Stimulated activated CD8-positive, alpha-beta memory T cell treated with anti-CD3 and anti-CD28 coated beads, Interleukin-4, amount 100 ng/mL, for 4 hours (primary cell): ENCODE measurements at places on chromosomes 12 and 14.

GRCh38 chr14:64727551-64728071 lies 23.4 kb downstream of the PLEKHG3 start:
- no peak for DNase-seq

DNA sequence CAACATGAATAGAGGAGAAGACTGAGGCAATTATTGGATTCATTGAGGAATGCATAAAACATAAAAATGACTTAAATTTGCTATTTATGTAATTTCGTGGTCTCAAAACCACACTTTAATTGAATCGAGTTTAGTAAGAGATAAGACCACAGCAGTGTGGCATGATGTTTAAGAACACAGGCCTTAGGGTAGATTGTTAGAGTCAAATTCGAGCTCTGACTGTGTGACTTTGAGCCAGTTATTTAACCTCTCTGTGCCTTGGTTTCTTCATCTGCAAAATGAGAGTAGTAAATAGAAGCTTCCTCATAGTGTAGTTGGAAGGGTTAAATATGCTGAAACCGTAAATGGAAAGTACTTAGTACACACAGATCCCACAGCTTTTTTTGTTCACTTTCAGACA lies 9.3 kb upstream of the SSTR1 start:
- DNase-seq, result no peak

DNA sequence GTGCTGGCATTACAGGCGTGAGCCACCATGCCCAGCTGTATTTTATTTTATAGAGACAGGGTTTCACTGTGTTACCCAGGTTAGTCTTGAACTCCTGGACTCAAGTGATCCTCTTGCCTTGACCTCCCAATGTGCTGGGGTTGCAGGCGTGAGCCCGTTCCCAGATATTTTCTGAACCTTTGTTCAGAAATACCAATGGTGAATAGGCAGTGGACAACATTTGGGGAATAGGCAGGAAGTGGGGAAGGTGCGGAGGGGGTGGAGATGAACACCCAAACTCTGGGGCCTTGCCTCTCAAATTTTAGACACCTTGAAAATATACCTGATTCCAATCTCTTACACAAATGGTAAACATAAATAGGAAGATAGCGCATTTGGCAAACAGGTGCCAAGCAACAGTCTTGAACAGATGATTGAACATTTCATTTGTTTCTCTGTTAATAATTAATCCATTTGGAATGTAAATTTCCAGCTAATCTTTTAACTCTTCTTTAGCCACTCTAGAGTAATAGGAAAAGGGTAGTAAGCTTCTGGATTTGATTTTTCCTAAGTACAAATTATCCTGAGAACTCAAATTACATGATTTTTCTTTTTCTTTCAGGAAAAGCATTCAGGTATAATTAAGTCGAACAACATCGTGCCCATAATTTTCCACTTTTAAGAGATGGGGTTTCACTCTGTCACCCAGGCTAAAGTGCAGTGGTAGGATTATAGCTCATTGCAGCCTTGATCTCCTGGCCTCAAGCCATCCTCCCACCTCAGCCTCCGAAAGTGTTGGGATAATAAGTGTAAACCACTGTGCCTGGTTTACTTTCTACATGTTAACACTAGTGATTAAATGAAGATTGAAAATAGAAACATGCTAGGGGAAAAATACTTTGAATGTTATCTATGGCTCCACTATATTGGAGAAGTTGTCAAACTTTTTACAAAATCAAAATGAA lies 22.9 kb upstream of the RNF34 start:
- DNase-seq, result no peak

GRCh38 chr12:6766651-6767349 lies 637 bp downstream of the PTMS start:
- DNase-seq, result no peak

GRCh38 chr12:109706747-109707469 lies 6.7 kb upstream of the FAM222A start:
- no peak for DNase-seq

- DNase-seq, result peak; percentile 51
These were observed 31.1 kb downstream of the ALDH1L2 start for GRCh38 chr12:105053116-105053572.

GRCh38 chr14:88348546-88348945 lies 25.5 kb upstream of the KCNK10 start:
- DNase-seq, result no peak

DNA sequence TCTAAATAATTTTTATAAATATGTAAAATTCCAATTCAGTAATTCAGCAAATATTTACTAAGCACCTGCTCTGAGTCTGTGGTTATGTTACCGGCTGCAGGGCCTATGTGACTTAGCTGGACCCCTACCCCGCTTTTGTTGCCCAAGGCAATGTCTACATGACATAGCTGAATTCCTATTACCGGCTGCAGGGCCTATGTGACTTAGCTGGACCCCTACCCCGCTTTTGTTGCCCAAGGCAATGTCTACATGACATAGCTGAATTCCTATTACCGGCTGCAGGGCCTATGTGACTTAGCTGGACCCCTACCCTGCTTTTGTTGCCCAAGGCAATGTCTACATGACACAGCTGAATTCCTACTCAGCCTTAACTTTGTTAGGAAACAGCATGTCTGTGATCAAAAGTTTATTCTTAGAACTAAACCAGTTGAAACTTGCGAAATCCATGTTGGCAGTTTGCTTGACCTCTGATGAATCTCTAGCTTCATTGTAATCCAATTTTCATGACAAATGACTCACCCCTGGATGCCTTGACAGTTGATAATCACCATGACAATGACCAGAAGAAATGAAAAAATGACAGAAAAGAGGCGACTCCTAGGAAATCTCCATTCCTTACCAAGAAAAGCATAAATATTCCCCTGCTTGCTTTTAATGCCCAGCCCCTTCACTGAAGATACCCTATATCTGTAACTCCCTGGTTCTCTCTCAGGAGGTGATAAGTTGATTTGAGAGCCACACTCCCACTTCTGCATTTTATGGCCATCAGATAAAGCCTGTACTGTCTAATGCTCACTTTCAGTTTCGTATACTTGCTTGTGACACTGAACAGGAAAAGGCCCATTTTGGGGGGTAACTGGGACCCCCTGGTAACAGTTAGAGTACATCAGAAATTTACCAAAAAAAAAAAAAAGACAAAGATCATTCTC lies 148.4 kb upstream of the SYT10 start:
- no peak for DNase-seq

DNA sequence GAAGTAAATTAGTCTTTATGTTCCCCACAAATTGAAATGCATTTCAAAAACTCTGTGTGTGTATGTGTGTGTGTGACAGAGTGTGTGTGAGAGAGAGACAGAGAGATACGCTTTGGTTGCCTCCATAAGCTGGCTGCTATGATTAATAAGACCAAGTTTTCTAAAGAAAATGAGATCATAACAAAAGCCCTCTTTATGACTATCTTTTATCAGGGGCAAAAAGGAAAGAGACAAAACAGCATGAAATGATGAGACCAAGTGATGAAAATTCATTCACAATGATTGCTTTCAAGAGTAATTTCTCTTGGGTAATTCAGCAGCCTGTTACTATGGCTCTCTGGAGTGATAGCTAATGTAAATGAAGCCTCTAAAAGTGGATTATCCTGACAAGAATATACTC lies 277.6 kb upstream of the PLEKHG7 start:
- DNase-seq, result no peak
